ENCODE measurements at places on chromosomes 16 and 17. TPM values are rescaled to one million over a fixed set of nuclear protein-coding genes. Genes with fewer than 3 reads are reported as not detected.

CCL3 gene
- 0.48 TPM for polyA plus RNA-seq

ITGA3 gene
- polyA plus RNA-seq = 41.3 TPM

TEFM gene
- polyA plus RNA-seq = 3.7 TPM

FBXL20 gene
- 10.2 TPM for polyA plus RNA-seq

EVPLL gene
- not detected for polyA plus RNA-seq

C17orf50 gene
- polyA plus RNA-seq = 0.68 TPM

PIK3R5 gene
- polyA plus RNA-seq = 0.32 TPM

KRT16 gene
- not detected for polyA plus RNA-seq

ABAT gene
- 76.9 TPM for polyA plus RNA-seq

CACNG1 gene
- polyA plus RNA-seq = 1.1 TPM

TMIGD1 gene
- polyA plus RNA-seq = not detected

CD300C gene
- 0.36 TPM for polyA plus RNA-seq

SLC22A31 gene
- polyA plus RNA-seq = not detected

NKD1 gene
- polyA plus RNA-seq = 3.0 TPM

EPOP gene
- 8.8 TPM for polyA plus RNA-seq

OR1F1 gene
- polyA plus RNA-seq = not detected

CHST4 gene
- 0.78 TPM for polyA plus RNA-seq

KRT222 gene
- 1.4 TPM for polyA plus RNA-seq

ZNF469 gene
- polyA plus RNA-seq = 0.34 TPM

SHBG gene
- polyA plus RNA-seq = 2.3 TPM

HSD11B2 gene
- 47.9 TPM for polyA plus RNA-seq

CCL14 gene
- polyA plus RNA-seq = 4.4 TPM

SPATA32 gene
- polyA plus RNA-seq = not detected

KRTAP9-2 gene
- polyA plus RNA-seq = not detected

TBX2 gene
- polyA plus RNA-seq = 5.5 TPM

NTN3 gene
- 0.58 TPM for polyA plus RNA-seq

NECAB2 gene
- polyA plus RNA-seq = 35.7 TPM

RND2 gene
- polyA plus RNA-seq = 30.3 TPM

GNAO1 gene
- 181 TPM for polyA plus RNA-seq

TMEM219 gene
- 244 TPM for polyA plus RNA-seq

MYH2 gene
- polyA plus RNA-seq = not detected

All from brain (organoid and tissue), 16 donors.